Daoy (cell line): ENCODE measurements at places on chromosomes 13 and 19. TPM values are rescaled to one million over a fixed set of nuclear protein-coding genes. Genes with fewer than 3 reads are reported as not detected.
A peak's percentile ranks its signal among the peaks of the same experiment; 100 is the strongest.

GRCh38 chr13:31124204-31124603 is 37.5 kb downstream of the HSPH1 start:
- no peak for DNase-seq

DNA sequence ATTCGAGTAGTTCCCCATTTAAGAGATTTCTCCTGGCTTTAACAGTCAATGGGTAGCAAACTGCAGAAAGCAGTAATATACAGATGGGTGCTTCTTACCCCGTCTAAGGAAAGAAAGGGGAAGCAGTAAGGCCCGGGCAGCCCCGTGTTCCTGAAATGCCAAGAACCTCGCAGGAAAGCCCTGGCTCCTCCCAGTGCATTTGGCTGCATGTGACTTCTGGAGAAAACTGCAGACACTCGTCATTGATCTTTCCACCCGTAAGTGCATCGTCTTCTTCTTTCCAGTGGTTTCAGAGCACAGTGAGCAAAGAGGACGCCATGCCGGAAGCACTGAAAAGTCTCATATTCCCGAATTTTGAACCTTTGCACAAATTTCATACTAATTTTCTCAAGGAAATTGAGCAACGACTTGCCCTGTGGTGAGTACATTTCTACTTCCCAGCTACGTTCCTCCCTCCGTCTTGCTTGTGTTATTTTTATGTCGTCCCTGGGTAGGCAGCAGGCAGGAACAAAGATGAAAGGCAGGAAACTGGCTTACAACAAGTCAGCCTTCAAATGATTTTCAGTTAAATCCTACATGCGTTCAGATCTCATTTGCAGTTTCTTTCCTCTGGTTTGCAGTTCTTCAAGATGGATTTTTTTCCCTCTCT is 165.2 kb downstream of the STK24 start:
- DNase-seq: no peak

DNA sequence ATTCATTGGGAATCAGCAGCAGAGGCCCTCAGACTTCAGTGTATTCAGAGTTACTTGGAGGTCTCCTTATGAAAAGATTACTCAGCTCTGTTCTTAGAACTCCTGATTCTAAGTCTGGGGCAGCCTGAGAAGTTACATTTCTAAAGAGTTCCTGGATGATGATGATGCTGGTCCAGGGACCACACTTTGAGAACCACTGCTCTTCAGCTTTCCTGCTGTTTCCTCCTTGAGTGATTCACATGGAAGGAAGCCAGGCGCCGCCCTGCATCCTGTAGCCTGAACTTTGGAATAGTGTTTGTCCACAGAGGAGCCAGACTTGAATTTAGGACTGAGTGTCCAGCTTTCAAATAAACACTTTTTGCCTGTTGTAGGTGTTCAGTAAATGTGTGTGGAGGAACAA is 2.9 kb downstream of the CEBPG start:
- DNase-seq: peak; percentile 82

DNA sequence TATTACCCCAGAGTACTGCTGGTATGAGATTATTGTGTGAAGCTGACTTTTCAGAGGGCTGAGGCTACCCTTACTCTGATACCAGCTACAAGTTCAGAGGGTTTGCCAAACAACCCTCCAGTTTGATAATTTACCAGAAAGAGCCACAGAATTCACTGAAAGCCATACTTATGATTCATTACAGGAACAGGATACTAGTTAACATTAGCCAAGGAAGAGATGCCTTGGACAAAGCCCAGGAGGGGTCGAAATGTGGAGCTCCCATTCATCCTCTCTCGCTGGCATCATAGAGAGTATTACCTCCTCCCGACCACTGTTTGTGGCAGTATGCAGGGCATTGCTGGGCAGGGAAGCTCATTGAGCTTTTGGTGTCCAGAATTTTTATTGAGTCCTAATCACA is 364.3 kb downstream of the KCNRG start:
- DNase-seq: no peak

GRCh38 chr13:66546534-66547379 is 683.4 kb downstream of the PCDH9 start:
- no peak for DNase-seq

DNA sequence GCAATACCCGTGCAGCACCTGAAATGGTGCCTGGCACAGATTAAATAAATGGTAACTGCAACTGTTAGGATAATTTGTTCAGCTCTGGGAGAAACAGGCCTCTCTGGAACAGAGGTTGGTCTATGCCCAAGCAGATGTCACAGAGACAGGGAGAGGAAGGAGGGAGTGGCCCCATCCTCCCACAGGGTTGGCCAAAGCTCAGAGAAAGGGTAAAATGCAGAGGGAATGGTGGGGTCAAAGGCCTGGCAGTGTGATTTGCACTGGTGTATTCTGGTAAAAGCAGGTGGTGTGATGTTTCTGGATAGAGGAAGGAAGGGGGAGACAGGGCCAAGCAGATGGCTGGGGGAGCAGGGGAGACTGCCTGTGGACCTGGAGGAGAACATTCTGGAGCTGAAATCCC is 9.4 kb downstream of the ZSCAN22 start:
- DNase-seq: no peak

- no peak for DNase-seq
These were observed 481.4 kb downstream of the SUCLA2 start for GRCh38 chr13:47519626-47520025.

DNA sequence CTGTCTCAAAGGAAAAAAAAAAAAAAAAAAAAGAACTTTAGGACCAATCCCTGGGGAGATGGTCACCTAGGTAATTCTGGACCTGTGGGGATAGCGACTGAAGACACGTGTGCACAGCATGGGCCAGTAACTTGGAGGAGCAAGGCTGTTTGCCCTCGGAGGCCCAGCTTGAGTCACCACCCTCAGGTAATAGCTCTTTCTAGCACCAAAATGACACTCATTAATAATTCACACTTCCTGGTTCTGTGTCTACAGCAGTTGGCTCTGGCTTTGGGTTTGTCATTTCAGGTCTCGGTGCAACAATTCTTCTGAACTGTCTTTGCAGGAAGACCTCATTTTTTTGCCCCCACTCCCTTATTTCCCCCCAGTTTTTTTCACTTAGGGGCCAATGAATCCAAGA is 3.9 kb upstream of the ATP11A start:
- DNase-seq: no peak

DNA sequence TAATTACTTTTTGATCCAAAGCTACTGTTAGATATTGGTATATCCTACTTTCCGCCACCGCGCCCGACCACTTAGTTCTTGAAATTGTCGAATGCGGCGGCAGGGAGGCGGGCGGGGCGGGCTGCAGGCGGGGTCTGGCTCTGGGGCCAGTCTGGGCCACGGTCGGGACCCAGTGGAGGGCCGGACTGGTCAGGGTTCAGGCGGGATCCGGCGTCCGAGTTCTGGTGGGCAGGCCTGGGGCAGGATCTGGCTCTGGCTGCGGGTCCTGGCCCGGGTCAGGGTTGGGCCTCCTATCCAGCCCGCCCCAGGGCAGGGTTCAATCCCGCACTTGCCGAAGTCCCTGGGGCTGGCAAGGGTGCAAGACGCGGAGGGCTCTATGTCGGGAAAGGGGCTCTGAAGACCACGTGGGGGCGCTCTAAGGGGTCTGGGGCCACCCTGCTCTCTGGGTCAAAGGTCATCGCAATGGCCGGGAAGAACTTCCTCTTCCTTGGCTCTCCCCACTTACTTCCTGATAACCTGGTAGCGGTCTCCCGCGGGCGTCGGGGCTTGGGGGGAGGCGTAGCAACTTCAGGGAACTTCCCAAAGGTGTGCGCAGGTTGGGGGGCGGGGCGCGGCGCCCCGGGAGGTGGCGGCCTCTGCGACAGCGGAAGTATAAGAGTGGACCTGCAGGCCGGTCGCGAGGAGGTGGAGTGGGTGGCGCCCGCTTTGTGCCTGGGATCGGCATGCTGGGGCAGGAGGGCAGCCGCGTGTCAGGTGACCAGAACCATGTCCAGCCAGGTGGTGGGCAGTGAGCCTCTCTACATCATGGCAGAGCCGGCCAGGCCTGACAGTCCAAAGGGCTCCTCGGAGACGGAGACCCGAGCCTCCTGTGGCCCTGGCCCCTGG is 83.4 kb downstream of the MRPL57 start:
- DNase-seq: no peak

DNA sequence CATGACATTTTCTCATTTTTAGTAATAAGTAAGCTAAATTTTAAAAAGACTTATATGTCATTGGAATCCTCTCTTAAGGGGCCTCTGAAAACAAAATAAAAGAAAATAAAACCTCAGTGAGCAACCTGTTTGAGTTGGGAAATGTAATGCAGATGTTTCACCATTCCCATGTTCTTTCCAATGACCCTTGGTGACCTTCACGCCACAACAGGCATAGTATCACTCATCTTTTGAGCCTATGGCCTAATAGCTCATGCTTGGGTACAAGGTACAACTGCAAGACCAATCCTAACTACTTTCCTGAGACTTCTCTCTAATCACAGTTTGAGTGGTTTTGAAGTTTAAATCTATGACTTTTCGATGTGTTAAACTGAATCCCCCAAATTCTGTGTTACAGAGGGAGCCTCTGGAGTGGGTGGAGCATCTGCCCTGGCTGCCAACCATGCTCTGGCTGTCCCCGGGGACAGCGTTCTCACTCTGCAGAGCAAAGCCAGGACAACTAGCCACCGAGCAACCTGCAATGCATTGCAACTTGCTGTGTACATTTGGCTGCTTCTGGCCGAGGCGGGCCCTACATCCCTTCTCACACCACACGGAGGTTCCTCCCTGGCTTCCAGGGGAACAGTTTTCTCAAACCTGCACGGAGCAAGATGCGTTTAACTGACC is 307.9 kb upstream of the MAB21L1 start:
- no peak for DNase-seq

DNA sequence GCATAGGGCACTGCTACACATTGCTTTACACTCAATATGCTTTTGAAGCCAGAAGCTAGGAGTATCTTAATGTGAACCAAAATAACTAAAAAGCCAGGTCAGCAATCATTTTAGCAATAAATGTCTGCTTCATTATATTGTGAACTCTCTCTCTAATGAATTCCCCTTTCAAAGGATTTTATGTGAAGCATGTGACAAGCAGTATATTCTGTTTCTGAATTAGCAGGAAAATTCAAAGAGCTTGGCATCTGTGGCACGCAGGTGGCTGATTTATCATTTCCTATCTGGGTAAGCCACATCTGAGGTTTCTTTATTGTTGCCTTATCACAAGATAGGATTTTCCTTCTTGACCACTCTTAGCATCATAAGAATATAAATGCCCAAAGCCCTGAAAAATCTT is 56.8 kb upstream of the KLF12 start:
- DNase-seq: no peak

Gene HIF3A
- total RNA-seq: not detected in 2 replicates

GRCh38 chr19:35993923-35994598 is 927 bp upstream of the SDHAF1 start:
- no peak for DNase-seq

GRCh38 chr19:11256189-11256588 is 6.1 kb downstream of the DOCK6 start:
- no peak for DNase-seq

GRCh38 chr13:73092829-73093228 is 34.0 kb downstream of the KLF5 start:
- no peak for DNase-seq
